Activated CD4-positive, alpha-beta memory T cell treated with anti-CD3 and anti-CD28 coated beads for 36 hours (primary cell): ENCODE measurements at places on chromosomes 2 and 18. TPM values are rescaled to one million over a fixed set of nuclear protein-coding genes. Genes with fewer than 3 reads are reported as not detected.

Gene UGT1A10
- total RNA-seq = not detected

GRCh38 chr2:200695601-200696000, 109.8 kb downstream of the AOX1 start:
- DNase-seq = no peak

- DNase-seq = no peak
These were observed 165.7 kb downstream of the TWIST2 start for GRCh38 chr2:239013678-239013976.

- DNase-seq = no peak
These were observed 182.0 kb upstream of the SP5 start for GRCh38 chr2:170533156-170533555.

GRCh38 chr2:127187081-127187775, 32.9 kb downstream of the CYP27C1 start:
- DNase-seq = peak; percentile 1
